Stimulated activated CD8-positive, alpha-beta memory T cell treated with anti-CD3 and anti-CD28 coated beads, Interleukin-4, amount 100 ng/mL, for 1 hour (primary cell): ENCODE measurements at places on chromosomes 2 and 18.

DNA sequence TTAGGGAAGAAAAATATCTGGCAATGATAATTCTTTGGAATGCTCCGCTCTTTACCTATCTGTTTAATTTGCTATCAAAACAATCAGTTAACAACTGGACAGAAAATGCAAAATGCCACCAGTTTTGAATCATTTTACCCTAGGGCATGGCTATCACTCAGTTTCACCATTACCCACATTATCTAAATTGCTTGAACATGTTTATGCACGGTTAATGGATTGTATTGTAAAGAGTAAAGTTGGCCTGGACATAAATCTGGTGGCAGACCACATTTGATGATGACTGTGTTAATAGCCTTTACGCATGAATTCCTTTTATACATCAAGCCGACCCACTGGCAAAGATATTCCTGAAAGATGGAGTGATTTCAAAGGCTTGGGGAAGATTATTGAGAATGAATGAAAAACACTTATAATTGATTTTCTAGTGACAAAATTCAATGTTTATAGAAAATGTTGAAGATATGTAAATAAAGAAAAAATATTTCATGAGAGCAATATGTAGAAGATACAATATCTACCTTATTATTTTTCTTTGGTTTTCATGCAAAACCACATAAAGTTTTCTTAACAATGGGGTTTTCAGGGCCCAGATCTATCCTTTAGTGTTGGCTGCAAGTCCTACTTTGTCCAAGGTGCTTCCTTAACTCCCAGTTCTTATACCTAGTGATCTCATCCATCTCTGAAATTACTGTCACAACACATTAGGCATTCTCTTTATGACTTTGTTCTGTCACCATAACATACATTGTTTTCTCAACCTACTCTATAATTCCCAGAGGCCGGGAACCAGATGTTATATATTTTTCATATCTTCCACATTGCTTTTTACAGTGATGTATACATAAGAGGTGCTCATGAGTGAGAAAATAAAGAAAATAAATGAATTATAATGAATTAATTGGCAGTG, 265.1 kb downstream of the RIT2 start:
- no peak for DNase-seq

DNA sequence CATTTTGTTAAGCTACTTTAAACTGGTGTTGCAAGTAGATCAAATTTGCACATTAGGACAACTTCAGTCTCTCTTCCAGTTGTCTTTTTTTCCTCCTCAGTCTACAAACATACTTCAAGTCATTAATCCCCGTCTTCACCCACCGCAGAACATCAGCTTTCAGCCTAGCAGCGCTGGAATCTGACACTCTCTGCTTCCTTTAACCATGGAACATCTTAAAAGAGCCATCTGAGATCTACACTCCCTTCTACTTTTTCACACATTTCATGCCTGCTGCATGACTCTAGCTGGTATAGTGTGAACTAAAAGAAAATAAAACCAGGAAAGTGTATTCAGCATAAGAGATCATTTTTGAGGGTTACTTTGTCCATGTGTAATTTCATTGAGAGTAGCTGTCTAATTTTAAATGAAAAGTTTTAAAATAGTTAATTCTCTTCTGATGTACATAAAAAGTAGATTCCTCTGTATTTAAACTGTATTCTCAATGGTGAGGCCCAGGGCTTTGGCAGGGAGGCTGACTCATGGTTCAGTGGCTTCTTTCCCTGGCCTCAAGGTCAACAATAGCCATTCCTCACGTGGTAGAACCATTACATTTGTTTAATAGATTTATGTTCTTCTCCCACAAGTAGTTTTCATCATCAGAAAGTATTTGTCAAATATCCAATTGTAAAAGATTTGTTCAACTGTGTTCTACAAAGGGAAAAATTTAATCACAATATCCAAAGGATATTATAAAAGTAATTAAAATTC, 16.5 kb downstream of the SGPP2 start:
- no peak for DNase-seq

DNA sequence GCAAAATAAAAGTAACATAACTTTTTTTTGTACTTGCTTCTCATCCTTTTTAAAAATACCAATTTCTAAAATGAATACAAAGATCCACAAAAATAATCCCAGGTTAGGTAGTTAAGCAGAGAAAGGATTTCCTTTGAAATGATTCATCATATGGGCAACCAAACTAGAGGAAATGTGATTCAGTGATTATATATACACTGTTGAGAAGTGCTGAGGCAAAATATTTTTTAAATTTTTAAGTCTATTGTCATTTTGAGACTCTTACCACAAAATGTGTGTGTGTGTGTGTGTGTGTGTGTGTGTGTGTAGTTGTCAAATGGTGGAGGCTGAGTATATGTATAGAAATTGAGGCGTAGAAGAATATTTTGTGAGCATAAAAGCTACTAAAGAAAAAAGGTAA, 1075.3 kb downstream of the LRP1B start:
- DNase-seq: no peak

DNA sequence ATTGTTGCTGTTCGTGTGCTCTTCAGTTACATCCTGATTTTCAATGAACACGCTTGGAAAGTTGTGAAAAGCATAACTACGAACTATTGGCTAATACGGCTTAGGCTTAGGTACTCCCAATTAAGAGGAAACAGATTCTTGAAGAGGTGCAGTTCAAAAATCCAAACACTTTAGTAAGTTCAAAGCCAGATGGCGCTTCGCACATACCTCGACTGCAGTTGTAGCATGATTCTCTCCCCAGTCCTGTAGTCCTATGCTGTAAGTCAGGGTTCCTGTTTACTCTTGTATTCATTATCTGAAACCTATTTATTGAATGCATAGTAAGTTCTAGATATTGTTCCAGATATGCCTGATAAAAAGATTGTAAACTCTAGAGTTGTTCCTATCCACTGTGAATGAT, 165.2 kb downstream of the TRIB2 start:
- DNase-seq: no peak
